Activated naive CD8-positive, alpha-beta T cell treated with anti-CD3 and anti-CD28 coated beads, Interleukin-2, amount 10 ng/mL, durations not matched to agents 7 days and 5 days (primary cell): ENCODE measurements at places on chromosomes 16 and 17. TPM values are rescaled to one million over a fixed set of nuclear protein-coding genes. Genes with fewer than 3 reads are reported as not detected.

DNA sequence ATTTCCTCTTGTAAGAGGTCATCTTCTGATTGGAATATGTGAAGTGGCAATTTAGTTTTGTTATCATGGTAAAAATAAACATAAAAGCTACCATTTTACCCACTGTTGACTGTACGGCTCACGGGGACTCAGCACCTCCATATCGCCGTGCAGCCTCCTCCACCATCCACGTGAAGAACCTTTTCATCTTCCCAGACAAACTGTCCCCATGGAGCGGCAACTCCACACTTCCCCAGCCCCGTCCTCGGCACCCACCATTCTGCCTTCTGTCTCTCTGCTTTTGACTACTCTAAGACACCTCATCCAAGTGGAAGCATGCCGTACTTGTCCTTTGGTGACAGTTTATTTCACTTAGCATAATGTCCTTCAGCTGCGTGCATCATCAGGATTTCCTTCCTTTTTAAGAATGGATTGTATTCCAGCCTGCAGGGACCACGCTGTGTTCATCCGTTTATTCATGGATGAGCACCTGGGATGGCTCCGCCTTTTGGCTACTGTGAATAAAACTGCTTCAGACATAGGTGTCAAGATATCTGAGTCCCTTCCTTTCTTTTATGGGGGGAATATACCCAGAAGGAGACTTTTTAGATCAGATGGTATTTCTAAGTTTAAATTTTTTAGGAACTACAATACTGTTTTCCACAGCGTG lies 14.3 kb downstream of the FBXO31 start:
- DNase-seq = no peak

DNA sequence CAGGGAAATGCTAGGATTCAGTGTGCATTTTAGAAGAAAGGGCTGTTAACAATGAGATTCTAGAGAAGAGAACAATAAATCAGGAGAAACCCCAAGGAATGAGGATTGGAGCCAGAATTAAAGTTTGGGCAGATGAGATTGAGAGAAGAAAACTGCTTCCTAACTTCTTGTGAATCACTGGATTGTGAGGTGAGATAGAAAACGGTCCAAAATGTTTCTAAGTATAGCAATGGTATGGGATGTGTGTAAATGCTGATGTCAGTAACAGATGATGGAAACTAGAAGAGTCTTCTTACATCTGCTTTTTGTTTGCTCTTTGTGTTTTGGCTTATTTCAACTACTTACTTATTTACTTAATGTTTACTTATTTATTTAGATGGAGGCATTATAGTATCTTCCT lies 123.0 kb downstream of the KCNJ2 start:
- no peak for DNase-seq

DNA sequence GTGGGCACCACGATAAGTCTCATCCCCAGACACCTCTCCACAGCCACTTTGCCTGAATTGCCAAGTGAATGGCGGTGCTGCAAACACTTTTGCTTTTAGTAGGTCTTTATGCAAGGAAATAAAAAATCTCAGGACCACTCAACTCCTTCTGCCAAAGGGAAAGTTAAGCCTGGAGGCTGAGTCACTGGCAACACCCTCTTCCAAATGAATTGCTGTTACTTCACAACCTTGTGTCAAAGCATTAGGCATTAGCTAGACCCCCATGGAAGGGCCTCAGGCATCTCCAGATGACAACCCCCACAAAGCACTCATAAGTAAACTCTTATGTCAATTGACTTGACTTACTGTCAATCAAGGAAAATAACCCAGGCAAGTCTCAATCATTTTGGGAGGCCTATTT lies 43.0 kb downstream of the RNF112 start:
- DNase-seq = no peak

DNA sequence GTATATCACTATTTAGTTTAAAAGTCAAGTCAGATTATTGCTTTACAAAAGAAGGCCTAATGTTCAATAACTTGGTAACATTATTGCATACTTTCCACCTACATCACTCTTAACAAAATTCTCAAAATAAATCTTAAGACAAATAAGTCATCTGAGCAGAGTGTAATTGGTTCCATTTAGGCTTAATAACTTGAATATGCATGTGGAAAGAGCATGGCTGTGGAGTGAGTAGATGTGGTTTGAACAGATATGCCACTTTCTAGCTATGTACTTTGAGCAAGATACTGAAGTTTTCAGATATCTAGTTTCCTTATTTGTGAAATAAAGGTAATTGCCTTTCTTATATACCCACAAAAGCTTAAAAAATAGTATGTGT lies 6.7 kb upstream of the EVI2A start:
- no peak for DNase-seq

- no peak for DNase-seq
Measured at GRCh38 chr17:81294512-81295030, 536 bp downstream of the SLC38A10 start.

GRCh38 chr17:67258821-67259468 lies 13.9 kb upstream of the HELZ start:
- no peak for DNase-seq

The KRTAP1-5 gene
- total RNA-seq = not detected

The EIF3CL gene
- 33.8 TPM for total RNA-seq

The GPT2 gene
- total RNA-seq = 6.3 TPM

The SLFN14 gene
- not detected for total RNA-seq
